ENCODE measurements at places on chromosomes 13 and 19.

DNA sequence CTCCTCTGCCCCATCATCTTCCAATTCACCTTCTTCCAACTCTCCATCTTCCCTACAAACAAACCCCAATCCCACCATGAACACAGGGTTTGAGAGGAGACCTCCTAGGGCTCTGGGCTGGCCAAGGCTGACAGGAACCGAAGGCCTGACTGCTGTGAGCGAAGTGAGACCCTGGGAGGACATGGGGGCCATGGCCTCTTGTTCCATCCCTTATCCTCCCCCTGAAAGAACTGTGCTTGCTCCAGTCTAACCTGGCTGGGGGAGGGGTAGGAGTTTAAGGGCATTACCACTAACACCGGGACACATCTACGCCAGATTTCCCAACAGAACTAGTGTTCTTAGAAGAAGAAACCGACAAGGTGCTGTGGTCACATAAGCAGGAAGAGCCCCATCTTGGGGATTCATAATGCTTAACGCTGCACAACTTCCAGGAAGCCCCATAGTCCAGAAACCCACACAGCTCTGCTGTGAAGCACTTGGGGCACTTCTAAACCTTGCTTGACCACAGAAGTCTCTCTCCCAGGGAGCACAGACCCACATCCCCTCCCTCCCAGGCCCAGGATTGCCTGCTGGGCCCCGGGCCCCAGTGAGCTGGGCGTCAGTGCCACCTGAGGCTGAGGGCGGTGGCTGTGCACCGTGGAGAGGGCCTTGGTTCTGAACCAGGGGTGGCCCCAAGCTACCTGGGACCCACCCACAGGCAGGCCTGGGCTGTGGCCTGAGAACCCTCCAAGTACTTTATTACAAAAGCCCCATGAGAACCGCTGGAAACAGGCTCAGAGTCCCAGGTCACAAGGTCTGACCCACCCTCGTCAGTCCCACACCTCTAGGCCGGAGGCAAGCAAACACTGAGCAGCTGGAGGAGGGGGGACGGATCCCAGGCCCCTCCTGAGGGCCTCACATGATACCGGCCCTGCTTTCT is 18.8 kb downstream of the ZC3H4 start:
- no peak for DNase-seq

DNA sequence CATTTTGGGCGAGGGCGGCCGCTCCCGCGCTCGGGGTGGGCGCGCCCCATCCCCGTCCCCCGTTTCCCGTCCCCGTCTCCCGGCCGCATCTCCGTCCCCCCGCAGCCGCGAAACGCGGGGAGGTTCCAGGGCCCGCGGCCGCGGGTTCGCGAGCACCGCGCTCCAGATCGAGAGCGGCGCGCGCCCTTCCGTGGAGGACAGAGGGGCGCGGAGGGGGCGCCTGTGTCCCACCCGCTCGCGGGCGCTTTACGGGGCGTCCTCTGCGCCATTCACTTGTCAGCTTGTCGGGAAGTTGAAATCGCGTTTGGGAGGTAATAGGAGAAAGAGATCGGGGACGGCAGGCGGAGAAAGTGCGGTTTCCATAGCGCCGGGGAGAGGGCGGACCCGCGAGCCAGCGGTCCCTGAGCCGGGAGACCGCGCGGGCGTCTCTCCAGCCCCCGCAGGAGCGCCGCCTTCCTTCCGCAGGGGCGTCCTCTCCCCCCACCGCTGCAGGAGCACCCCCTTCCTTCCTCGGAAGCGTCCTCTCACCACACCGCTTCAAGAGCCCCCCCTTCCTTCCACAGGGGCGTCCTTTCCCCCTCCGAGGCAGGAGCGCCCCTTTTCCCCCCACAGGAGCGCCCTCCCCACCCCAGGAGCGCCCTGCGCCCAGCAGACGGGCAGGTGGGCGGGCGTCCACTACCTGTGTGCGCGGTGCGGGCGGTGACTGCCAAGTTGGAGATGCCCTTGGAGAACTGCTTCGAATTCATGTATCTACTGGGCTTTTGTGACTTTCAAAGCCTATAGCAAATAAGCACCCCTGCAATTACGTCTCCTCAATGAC is 962 bp upstream of the IRS2 start:
- peak; percentile 70 for DNase-seq

- DNase-seq = no peak
Measured at GRCh38 chr13:52461265-52461664, 6.0 kb downstream of the CKAP2 start.

DNA sequence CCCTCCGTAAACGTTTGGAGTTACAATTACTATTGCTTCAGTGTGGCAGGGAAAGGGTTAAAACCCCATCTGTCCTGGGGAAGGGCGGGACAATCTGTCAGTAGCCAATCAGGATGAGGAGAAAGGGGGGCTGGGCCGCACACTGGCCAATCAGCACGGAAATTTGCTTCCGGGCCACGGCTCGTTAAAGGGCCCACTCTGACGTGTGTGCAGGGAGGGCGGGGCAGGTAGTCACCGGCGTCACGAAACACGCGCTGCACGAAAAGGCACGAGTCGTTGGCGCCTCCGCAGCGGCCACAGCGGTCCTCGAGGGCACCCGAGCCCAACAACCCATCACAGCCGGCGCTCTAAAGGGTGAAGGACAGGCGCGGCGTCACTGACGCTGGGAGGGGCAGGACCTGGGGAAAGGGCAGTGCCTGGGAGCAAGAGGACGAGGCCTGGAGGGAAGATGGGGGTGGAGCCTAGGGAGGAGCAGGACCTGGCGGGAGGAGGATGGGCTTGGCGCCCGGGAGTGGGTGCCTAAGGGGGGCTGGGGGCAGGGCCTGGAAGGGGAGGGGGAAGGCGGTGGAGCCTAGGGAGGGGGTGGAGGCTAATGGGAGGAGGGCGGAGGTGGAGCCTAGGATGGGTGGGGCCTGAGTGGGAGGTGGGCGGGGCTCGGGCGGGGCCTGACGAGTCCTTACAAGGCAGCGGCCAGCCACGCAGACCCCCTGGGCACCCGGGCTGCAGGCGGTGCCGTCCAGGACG is 4.9 kb downstream of the ADAMTSL5 start:
- peak; percentile 98 for DNase-seq

DNA sequence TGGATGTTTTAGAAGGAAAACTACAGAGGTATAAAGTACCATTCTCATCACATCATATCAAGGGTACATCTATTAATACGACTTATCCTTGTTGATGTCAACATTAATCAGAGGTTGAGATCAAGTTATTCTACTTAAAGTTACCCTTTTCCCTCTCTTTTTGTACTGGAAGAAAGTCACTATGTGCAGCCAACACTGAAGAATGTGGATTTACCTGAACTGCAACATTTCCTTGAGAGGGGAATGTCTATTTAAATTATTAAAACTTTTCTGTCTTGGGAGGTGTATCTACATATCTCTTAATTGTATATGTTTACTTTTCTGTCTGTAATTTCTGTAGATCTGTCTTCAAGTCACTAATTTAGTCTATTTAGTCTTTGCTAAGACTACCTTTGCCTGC is 2.5 kb upstream of the FBXL3 start:
- DNase-seq = no peak

- DNase-seq = no peak
Measured at GRCh38 chr13:67318860-67319259, 88.7 kb upstream of the PCDH9 start.

- no peak for DNase-seq
Measured at GRCh38 chr19:32642771-32643170, 32.2 kb downstream of the ANKRD27 start.

GRCh38 chr13:26095338-26095737 is 43.5 kb upstream of the SHISA2 start:
- peak; percentile 12 for DNase-seq

DNA sequence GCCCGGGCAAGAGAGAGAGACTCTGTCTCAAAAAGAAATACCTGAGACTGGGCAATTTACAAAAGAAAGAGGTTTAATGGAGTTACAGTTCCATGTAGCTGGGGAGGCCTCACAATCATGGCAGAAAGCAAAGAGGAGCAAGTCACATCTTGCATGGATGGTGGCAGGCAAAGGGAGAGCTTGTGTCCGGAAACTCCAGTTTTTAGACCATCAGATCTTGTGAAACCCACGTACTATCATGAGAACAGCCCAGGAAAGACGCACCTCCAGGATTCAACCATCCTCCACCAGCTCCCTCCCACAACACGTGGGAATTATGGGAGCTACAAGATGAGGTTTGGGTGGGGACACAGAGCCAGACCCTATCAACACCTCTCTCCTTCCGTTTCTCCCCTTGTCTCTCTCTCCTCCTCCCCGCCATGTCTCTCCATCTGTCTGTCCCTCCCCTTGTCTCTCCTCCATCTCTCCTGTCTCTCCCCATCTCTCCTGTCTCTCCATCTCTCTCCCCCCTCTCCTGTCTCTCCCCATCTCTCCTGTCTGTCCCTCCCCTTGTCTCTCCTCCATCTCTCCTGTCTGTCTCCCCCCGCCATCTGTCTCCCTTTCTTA is 10.0 kb downstream of the POLR2E start:
- DNase-seq = no peak

GRCh38 chr19:28855216-28855615 is 357.7 kb downstream of the UQCRFS1 start:
- DNase-seq = no peak

DNA sequence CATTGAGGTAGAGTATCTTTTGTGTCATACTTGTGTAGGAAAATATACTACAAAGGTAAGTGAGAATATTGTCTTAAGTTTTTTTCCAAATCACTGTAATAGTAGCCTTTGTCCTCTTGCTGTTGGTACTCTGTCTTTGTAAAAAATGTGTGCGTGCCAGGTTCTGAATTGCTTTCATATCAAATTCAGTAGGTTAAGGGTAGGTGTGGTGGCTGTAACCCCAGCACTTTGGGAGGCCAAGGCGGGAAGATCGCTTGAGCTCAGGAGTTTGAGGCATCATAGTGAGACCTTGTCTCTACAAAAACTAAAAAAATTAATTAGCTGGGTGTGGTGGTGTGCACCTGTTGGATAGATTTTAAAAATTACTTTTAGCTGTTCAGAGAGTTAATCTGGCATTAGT is 46.6 kb downstream of the GARRE1 start:
- DNase-seq = no peak

DNA sequence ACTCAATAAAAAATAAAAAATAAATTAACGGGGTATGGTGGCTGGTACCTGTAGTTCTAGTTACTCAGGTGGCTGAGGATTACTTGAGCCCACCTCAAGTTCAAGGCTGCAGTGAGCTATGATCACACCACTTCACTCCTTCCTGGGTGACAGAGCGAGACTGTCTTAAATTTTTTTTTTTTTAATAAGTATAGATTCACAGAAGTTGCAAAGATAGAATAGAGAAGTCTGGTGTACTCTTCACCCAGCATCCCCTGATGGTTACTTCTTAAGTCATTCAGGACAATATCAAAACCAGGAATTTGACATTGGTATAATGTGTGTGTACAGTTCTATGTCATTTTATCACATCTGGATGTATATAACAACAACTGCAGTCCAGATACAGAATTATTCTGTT is 7.7 kb upstream of the CD22 start:
- DNase-seq = no peak

- no peak for DNase-seq
Measured at GRCh38 chr13:78779608-78780007, 120.7 kb upstream of the OBI1 start.

- no peak for DNase-seq
Measured at GRCh38 chr19:34504273-34504808, 22.8 kb downstream of the WTIP start.

GRCh38 chr13:44024846-44025195 is 145.1 kb downstream of the LACC1 start:
- no peak for DNase-seq

All from adipocyte (in vitro differentiated cells).